T-helper 1 cell (primary cell): ENCODE measurements at places on chromosomes 2 and 18.

GRCh38 chr2:99340669-99341236 lies 3.6 kb downstream of the EIF5B start:
- no peak for DNase-seq

DNA sequence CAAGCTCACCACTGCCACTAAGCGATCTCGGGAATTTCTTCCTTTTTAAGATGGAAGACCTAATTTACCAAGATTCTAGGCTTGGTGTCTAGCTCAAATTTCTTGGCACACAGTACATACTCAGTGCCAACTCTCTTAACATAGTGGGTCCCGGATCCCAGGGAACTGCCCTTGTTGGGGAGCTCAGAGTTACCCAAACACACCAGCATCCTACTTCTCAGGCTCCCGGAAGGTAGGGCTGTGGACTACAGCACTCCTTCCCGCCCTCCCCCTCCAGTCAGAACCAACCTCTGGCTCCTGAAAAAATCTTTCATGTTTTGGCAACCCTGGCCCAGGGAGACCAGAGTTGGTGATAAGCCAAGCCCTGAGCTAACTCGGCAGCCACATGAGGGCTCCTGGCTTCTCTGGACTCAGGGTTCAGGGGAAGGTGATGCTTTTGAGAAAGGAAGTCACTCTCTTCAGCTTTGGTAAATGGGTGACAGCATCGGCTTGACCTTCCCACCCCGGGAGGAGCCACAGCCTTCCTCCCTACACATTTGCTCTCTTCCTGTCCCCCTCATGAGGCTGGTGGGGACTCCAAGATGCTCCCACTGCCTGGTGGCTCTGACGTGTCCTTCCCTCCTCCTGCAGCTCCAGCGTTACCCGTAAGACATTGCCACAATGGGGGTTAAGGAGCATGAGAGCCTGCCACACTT lies 8.8 kb downstream of the ODC1 start:
- no peak for DNase-seq

- no peak for DNase-seq
Observed at GRCh38 chr18:12639990-12640880, 17.7 kb downstream of the SPIRE1 start.

GRCh38 chr2:67164771-67165522 lies 232.2 kb upstream of the ETAA1 start:
- no peak for DNase-seq

- DNase-seq, result no peak
Observed at GRCh38 chr2:196278491-196278911, 107.1 kb upstream of the STK17B start.

DNA sequence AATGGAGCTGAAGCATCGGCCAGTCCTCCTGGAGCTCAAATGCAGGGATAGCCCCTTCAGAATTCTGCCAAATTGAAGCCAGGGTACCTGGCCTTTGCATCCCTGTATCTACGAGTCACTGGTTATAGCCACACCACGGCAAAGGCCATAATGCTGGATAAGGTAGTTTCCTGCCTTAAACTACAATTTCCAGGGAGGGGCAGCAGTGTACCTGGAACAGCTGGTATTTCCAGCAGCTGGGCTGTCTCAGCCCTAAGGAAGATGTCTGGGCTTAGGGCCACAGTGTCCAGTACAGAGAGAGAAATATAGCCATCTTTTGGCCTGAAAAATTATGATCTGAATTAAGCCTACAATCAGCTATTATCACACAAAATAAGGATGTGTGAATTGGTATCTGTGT lies 180.3 kb downstream of the GCA start:
- DNase-seq, result no peak

DNA sequence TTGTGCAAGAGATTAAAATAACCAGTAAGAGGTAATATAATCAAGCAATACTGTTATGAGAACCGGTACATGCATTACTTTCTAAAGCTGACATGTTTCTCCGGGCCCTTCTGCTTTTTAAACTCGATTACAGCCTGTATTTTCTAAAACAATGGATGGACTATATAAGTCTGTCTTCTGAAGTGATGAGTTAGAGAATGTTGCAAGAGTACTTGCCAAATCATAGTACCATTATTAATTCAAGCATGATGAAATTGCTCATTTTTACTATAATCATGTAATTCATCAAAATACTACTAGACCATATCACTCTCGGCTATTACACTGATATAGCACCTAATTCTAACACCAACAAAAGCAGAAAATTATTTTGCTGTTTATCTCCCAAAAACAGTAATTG lies 1240.3 kb upstream of the ACVR2A start:
- no peak for DNase-seq

- no peak for DNase-seq
Observed at GRCh38 chr2:127525691-127526131, 578 bp downstream of the IWS1 start.
